Activated T-helper 1 cell treated with anti-CD3 and anti-CD28 coated beads, Interleukin-12 subunit alpha, Interleukin-12 subunit beta, Interleukin-2, Interleukin-4 antibody, amounts not matched to agents 30 ng/mL and 10 ng/mL and 1 ng/mL, durations not matched to agents 14 hours and 24 hours and 36 hours (primary cell): ENCODE measurements at places on chromosomes 5 and 9. TPM values are rescaled to one million over a fixed set of nuclear protein-coding genes. Genes with fewer than 3 reads are reported as not detected.
A peak's percentile ranks its signal among the peaks of the same experiment; 100 is the strongest.

- peak overlapping the region; percentile 45 for H3K4me3 ChIP-seq
- peaks cover 22% of the 10 kb centered on the region for H3K36me3 ChIP-seq
- peaks cover 3% of the 10 kb centered on the region for H3K27me3 ChIP-seq
- peaks cover 51% of the 10 kb centered on the region for H3K4me1 ChIP-seq
- DNase-seq: peak; percentile 8
Measured at GRCh38 chr5:54794135-54794975, 191.0 kb downstream of the ESM1 start.

GRCh38 chr5:95075111-95075510 lies 209.8 kb downstream of the MCTP1 start:
- peaks cover 5% of the 10 kb centered on the region for H3K4me1 ChIP-seq
- H3K36me3 ChIP-seq: no peaks in the 10 kb centered on the region
- H3K27ac ChIP-seq: no peak overlapping the region
- H3K27me3 ChIP-seq: peaks cover 8% of the 10 kb centered on the region
- DNase-seq: no peak
- H3K4me3 ChIP-seq: no peak overlapping the region

- H3K27ac ChIP-seq: no peak overlapping the region
- no peak overlapping the region for H3K4me3 ChIP-seq
- peaks cover 4% of the 10 kb centered on the region for H3K27me3 ChIP-seq
- no peaks in the 10 kb centered on the region for H3K4me1 ChIP-seq
Measured at GRCh38 chr5:151427258-151427657, 20.1 kb upstream of the SLC36A1 start.

Gene KIF4B
- 0.05 TPM in 2 replicates for total RNA-seq

Gene LCN1
- total RNA-seq: not detected in 2 replicates

GRCh38 chr9:73880101-73880500 lies 617.0 kb upstream of the RORB start:
- no peak overlapping the region for H3K27ac ChIP-seq

DNA sequence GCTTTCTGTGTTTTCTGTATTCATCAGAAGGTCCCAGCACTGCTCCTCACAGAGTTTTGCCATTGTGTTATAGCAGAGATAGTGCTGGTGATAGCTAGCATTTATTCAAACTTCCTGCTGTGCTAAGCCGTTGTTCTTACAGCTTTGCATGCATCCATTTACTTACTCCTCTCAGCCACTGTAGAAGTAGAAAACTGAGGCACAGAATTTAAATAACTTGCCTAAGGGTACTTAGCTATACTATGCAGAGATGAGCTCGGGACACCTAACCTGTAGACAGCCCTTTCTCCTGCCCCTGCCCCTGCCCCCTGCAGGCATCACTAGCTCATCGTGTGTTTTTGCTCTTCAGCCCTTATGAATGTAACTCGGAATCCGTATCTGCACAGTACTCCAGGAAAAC lies 227.6 kb downstream of the SAXO1 start:
- H3K4me3 ChIP-seq: no peak overlapping the region
- peaks cover 6% of the 10 kb centered on the region for H3K27me3 ChIP-seq
- H3K27ac ChIP-seq: no peak overlapping the region
- no peaks in the 10 kb centered on the region for H3K36me3 ChIP-seq
- no peaks in the 10 kb centered on the region for H3K4me1 ChIP-seq
- DNase-seq: no peak

Gene MEIKIN
- not detected in 2 replicates for total RNA-seq

- DNase-seq: no peak
- peaks cover 8% of the 10 kb centered on the region for H3K4me1 ChIP-seq
- no peak overlapping the region for H3K27ac ChIP-seq
- H3K36me3 ChIP-seq: no peaks in the 10 kb centered on the region
- no peaks in the 10 kb centered on the region for H3K27me3 ChIP-seq
Measured at GRCh38 chr9:85553475-85553874, 188.3 kb downstream of the AGTPBP1 start.

DNA sequence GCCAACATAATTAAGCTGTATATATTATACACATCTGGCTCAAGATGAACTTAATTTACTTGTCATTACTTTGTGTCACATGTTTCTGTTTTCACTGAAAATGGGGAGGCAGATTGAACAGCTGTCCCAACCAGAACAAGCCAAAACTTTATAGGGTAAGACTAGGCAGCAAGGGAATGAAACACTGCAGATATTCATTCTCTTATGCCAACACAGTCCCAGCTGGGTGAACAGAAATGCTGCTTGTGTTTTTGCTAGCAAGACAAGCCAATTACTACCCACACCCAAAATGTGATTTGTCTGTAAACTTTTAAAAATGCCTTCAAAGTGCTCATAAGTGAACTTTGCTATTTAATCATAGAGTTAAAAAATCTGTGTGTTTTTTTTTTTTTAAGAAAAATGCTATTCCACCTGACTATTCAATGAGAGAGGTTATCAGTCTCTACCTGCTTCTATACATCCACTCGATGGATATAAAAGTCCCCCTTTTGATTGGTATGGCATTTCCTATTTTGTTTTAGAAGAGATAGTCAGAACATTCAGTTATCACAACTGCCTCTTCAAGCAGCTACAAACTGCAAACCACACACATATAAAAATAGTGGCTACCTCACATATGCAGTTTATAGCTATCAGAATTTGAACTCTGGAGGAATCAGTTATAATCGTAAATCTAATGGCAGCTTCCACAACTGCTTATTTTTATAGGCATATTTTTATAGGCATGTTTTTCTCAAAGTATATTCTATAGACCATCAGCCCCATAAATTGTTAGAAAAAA lies 91.9 kb upstream of the PPP1R2B start:
- H3K36me3 ChIP-seq: peaks cover 1% of the 10 kb centered on the region
- DNase-seq: no peak
- H3K27ac ChIP-seq: no peak overlapping the region
- H3K27me3 ChIP-seq: peaks cover 5% of the 10 kb centered on the region
- no peak overlapping the region for H3K4me3 ChIP-seq

DNA sequence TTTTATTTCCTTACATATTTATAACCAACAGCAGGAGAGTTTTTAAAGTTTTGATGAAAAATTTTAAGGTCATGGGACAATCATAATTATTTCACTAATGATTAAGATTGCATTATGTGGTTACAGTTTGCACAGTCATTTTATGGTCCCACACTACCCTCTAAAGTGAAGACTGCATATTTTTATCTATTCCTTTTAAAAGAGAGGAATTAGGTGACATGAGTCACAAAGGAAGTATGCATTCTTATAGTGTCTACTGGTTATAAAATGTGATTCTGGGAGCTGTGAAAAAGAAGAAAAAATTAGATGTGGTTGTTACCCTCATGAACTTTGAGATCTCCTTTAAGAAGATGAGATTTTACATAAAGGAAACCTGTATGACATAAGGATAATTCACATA lies 87.9 kb upstream of the GRIA1 start:
- no peaks in the 10 kb centered on the region for H3K4me1 ChIP-seq
- no peak overlapping the region for H3K27ac ChIP-seq
- H3K27me3 ChIP-seq: no peaks in the 10 kb centered on the region
- DNase-seq: no peak

DNA sequence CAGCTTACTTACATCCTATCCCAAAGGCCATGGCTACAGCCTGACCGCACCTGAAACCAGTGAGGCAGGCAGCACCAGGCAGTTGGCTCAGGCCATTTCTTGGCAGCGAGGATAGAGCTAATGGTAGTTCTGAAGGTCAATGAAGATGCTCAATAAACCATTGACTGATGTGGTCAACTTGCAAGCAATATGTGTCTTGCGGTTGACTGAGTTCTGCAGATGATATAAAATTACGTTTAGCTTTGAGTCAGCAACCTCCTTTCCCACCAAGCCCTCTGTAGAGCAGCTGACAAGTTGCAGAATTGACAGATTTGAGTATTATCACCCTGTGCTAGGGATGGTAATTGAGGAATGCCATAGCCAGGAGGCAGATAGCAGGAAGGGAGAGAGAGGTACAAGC lies 189.0 kb upstream of the PUM3 start:
- H3K36me3 ChIP-seq: no peaks in the 10 kb centered on the region
- no peaks in the 10 kb centered on the region for H3K4me1 ChIP-seq
- no peak overlapping the region for H3K4me3 ChIP-seq
- no peak overlapping the region for H3K27ac ChIP-seq
- peaks cover 2% of the 10 kb centered on the region for H3K27me3 ChIP-seq
- no peak for DNase-seq

DNA sequence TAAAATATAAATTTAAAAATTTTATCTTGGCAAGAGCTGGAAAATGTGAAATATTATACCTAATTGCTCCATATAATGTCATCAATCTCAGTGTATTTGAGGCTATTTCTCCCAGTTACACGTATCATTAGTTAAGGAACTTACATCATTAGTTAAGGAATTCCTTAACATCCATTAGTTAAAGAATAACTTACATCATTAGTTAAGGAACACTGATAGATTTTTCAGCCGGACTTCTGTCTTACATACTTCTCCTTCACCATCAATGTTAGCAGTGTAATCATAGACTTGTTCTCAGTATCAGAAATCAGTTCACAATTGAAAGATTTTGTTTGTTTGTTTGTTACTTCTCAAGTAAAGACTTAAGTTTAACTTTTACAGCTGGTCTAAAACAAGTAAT lies 524.4 kb upstream of the CHD1 start:
- no peaks in the 10 kb centered on the region for H3K27me3 ChIP-seq
- no peak overlapping the region for H3K27ac ChIP-seq

- DNase-seq: no peak
- peaks cover 7% of the 10 kb centered on the region for H3K4me1 ChIP-seq
- no peak overlapping the region for H3K4me3 ChIP-seq
- H3K36me3 ChIP-seq: peaks cover 9% of the 10 kb centered on the region
- H3K27me3 ChIP-seq: peaks cover 2% of the 10 kb centered on the region
Measured at GRCh38 chr5:59115345-59115744, 532.5 kb downstream of the RAB3C start.

DNA sequence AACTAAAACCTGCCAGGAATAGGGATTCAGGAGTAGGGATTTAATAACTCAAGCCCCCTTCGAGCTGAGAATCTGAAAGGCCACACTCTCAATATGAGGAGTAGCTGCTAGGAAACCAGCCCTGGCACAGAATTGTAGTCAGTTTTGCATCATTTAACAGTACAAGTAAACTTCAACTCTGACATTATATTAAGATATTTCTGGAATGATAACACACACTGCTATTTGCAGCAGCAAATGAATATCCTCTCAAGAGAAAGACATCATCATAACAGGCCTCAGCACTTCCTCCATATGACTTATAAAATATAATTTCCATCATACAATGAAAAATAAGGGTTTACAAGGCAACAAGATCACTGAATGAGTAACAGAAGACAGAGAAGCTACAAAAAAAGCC lies 138.2 kb upstream of the RFX3 start:
- no peak for DNase-seq
- H3K4me1 ChIP-seq: no peaks in the 10 kb centered on the region
- H3K27me3 ChIP-seq: no peaks in the 10 kb centered on the region
- no peaks in the 10 kb centered on the region for H3K36me3 ChIP-seq
- no peak overlapping the region for H3K27ac ChIP-seq
- no peak overlapping the region for H3K4me3 ChIP-seq

Gene BTNL9
- total RNA-seq: not detected in 2 replicates

Gene GABBR2
- total RNA-seq: not detected in 2 replicates

DNA sequence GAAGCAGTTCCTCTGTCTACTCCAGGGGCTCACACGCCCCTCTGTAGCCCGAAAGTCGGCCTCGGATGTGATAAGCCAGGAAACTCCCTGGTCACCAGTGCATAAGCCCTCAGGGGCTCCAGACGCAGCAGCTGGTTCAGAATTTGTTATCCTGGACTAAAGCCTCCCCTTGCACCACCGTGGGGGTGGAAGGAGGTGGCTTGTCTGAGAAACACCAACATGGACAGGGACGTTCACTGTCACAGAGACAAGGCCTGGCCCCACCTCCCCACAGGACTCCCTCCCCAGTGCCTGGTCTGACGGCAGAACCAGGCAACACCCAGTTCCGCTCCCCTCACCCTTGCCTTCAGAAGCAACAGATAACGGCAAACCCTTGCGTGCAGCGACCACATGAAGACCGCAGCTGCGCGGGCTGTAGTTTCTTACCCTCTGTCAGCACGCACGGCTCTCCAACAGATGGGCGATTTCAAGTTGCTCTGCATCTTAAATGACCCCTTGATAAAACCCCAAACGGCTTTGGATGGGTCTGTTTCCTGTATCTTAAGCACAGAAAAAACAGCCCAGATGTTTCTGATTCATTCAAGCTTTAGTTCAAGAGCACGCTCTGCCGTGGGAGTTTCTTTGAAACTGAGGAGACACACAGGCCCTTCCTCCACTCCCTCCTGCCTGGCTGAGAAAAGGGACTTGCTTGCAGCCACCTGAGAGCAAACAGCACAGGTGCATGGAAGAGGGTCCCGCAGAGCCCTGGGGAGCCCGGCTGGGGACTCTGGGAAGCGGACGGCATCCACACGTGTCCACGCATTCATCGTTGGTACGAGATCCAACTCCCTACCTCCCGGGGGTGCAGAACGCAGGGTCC lies 44.7 kb upstream of the NKD2 start:
- peak; percentile 62 for DNase-seq
- H3K4me1 ChIP-seq: peaks cover 38% of the 10 kb centered on the region
- peak overlapping the region; percentile 90 for H3K27ac ChIP-seq
- H3K36me3 ChIP-seq: no peaks in the 10 kb centered on the region

Gene SLCO4C1
- 0.22 and 0.26 TPM in 2 replicates for total RNA-seq

DNA sequence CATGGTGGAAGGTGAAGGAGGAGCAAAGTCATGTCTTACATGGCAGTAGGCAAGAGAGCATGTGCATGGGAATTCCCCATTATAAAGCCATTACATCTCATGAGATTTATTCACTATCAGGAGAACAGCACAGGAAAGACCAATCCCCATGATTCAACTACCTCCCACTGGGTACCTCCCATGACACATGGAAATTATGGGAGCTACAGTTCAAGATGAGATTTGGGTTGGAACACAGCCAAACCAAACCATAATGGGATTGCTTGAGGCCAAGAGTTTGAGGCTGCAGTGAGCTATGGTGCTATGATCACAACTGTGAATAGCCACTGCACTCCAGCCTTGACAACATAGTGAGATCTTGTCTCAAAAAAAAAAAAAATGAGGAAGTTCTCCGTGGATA lies 581.8 kb downstream of the TAF11L14 start:
- H3K4me1 ChIP-seq: no peaks in the 10 kb centered on the region
- H3K27me3 ChIP-seq: no peaks in the 10 kb centered on the region
- no peak for DNase-seq
- no peaks in the 10 kb centered on the region for H3K36me3 ChIP-seq
- H3K27ac ChIP-seq: no peak overlapping the region

- DNase-seq: no peak
- no peaks in the 10 kb centered on the region for H3K36me3 ChIP-seq
- H3K27me3 ChIP-seq: no peaks in the 10 kb centered on the region
- H3K27ac ChIP-seq: no peak overlapping the region
- H3K4me3 ChIP-seq: no peak overlapping the region
Measured at GRCh38 chr5:155850370-155850769, 476.6 kb upstream of the SGCD start.

Gene FIBCD1
- total RNA-seq: not detected in 2 replicates

- H3K27ac ChIP-seq: no peak overlapping the region
- no peak overlapping the region for H3K4me3 ChIP-seq
- no peak for DNase-seq
- peaks cover 3% of the 10 kb centered on the region for H3K27me3 ChIP-seq
- H3K4me1 ChIP-seq: peaks cover 18% of the 10 kb centered on the region
Measured at GRCh38 chr5:132267931-132268768, 10.7 kb downstream of the PDLIM4 start.
